Thoracic aorta (tissue), 2 donors: ENCODE measurements at places on chromosomes 3 and 15. TPM values are rescaled to one million over a fixed set of nuclear protein-coding genes. Genes with fewer than 3 reads are reported as not detected.

GRCh38 chr3:81829937-81830336 is 68.5 kb upstream of the GBE1 start:
- H3K27me3 ChIP-seq, result no peaks in the 10 kb centered on the region
- DNase-seq, result no peak
- H3K4me3 ChIP-seq, result no peak overlapping the region

- no peak overlapping the region for H3K4me3 ChIP-seq
- H3K27me3 ChIP-seq, result no peaks in the 10 kb centered on the region
- no peak overlapping the region for H3K27ac ChIP-seq
- peaks cover 53% of the 10 kb centered on the region for H3K4me1 ChIP-seq
- no peak for DNase-seq
These were observed 914 bp upstream of the PTH1R start for GRCh38 chr3:46876313-46877300.

- no peaks in the 10 kb centered on the region for H3K27me3 ChIP-seq
- H3K4me3 ChIP-seq, result no peak overlapping the region
- H3K27ac ChIP-seq, result no peak overlapping the region
- H3K4me1 ChIP-seq, result no peaks in the 10 kb centered on the region
- H3K36me3 ChIP-seq, result no peaks in the 10 kb centered on the region
These were observed 245.1 kb downstream of the ADAMTS17 start for GRCh38 chr15:100096700-100097099.

DNA sequence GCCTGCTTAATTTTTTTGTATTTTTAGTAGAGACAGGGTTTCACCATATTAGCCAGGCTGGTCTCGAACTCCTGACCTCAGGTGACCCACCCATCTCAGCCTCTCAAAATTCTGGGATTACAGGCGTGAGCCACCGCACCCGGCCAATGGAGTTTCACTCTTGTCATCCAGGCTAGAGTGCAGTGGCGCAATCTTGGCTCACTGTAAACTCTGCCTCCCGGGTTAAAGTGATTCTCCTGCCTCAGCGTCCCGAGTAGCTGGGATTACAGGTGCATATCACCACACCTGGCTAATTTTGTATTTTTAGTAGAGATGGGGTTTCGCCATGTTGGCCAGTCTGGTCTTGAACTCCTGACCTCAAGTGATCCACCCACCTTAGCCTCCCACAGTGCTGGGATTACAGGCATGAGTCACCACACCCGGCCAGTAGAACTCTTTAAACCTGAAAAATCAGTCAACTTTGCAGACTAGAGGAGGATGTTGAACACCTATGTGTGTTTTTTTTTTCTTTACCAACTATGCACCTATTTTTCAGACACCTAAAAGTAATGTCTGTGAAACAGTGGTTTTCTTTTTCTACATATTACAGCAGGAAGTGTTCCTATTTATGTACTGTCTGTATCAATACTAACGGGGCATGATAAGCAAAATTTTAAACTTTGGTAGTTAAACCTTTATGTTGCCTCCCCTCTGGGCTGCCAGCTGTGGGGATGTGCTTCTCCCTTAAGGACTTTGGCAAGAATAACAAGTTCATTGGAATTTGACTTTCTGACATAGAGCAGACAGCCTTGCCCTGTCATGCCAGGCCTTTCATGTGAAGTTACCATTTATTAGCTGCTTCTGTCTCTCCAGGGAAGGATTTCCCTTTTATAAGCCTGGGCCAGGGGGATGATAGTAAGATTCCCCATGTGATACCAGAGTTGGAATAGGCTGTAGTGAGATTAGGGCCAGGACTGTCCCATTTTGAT is 8.1 kb downstream of the ARIH2 start:
- H3K27ac ChIP-seq, result no peak overlapping the region
- peaks cover 21% of the 10 kb centered on the region for H3K36me3 ChIP-seq
- DNase-seq, result no peak

DNA sequence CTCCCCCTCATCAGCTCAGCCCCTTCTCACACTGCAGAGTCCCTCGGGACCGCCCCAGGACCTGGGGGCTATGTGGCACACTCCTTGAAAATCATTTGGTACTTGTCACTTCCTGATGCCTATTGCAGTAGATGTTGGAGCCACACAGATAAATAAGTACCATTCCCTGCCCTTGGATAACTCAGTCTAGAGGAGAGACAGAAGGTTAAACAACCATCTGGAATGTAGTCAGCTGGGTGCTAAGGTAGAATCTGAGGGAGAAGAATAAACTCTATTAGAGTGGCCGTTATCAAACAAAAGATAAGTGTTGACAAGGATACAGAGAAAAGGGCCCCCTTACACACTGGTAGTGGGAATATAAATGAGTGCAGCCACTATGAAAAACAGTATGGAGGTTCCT is 112.3 kb upstream of the NR2E3 start:
- H3K27me3 ChIP-seq, result no peaks in the 10 kb centered on the region
- H3K27ac ChIP-seq, result no peak overlapping the region
- DNase-seq, result no peak
- H3K4me1 ChIP-seq, result no peaks in the 10 kb centered on the region

GRCh38 chr3:115476472-115476871 is 146.8 kb upstream of the GAP43 start:
- DNase-seq, result no peak
- H3K4me1 ChIP-seq, result no peaks in the 10 kb centered on the region
- H3K27me3 ChIP-seq, result no peaks in the 10 kb centered on the region
- H3K27ac ChIP-seq, result no peak overlapping the region

- peak overlapping the region; percentile 88 for H3K4me3 ChIP-seq
- H3K27ac ChIP-seq, result no peak overlapping the region
- H3K27me3 ChIP-seq, result no peaks in the 10 kb centered on the region
- no peak for DNase-seq
- H3K36me3 ChIP-seq, result no peaks in the 10 kb centered on the region
These were observed 1.1 kb upstream of the CSK start for GRCh38 chr15:74780523-74781430.

DNA sequence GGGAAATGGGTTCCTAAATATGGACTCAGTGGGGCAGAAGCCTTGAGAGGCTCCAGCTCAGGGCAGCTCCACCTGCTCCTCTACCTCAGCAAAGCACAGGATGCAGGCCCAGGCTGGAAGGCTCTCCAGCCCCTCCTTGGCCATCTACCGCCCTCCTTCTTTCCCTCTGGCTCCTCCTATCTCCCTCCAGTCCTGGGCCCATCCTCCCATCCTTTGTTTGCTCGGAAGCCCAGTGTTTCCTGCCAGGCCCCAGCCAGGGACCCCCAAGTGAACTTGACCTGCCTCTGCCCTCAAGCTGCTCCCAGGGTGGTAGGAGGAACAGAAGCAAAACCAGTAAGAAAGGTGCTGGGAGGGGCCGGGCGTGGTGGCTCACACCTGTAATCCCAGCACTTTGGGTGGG is 20.1 kb downstream of the MAPKAPK3 start:
- H3K36me3 ChIP-seq, result no peaks in the 10 kb centered on the region
- H3K4me1 ChIP-seq, result peaks cover 20% of the 10 kb centered on the region
- H3K27ac ChIP-seq, result no peak overlapping the region
- no peaks in the 10 kb centered on the region for H3K27me3 ChIP-seq

RUBCN gene
- total RNA-seq, result 67.3 TPM

PIK3CB gene
- total RNA-seq, result 32.0 TPM

DNA sequence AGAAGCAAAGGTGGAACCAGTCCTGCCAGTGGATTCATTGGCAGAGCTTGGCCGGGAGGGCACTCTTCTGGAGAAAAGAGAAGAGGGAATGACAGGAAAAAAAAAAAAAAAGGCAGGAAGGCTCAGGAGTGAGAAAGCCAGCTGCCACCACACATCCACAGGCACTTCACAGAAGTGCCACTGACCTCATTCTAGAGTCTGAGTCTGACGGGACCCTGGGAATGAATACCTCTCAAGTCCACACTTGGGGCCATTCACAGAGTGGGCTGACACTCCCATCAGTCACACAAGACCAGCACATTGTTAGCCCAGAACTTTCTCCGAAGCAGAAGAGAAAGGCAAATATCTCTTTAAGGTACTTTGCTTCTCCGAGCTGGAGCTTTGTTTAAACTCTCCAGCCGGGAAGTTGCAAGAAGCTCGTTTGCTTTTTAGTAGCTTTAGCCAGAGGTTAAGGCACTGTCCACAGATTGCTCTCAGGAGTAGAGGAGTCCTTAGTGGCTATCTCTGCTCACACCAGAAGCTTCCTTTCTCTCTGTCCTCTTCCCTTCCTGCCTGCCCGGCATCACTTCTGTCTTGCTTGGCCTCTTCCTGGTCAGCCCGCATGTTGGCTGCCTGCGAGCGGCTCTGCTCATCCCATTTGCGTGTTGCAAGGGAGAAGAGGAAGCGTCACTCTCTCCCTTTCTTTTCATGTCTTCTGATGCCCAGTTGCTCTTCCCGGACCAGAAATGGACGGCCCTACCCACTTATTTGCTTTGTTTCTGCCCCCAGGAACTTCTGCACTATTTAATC is 53.8 kb downstream of the CMTM6 start:
- H3K27me3 ChIP-seq, result no peaks in the 10 kb centered on the region
- H3K36me3 ChIP-seq, result no peaks in the 10 kb centered on the region
- H3K4me1 ChIP-seq, result no peaks in the 10 kb centered on the region
- no peak overlapping the region for H3K4me3 ChIP-seq
- no peak for DNase-seq

- H3K36me3 ChIP-seq, result no peaks in the 10 kb centered on the region
- no peaks in the 10 kb centered on the region for H3K27me3 ChIP-seq
- DNase-seq, result no peak
- H3K4me3 ChIP-seq, result no peak overlapping the region
- H3K27ac ChIP-seq, result no peak overlapping the region
These were observed 86.1 kb upstream of the SERPINI2 start for GRCh38 chr3:167559924-167560323.

- no peak for DNase-seq
- H3K4me1 ChIP-seq, result peaks cover 21% of the 10 kb centered on the region
- H3K27ac ChIP-seq, result no peak overlapping the region
These were observed 7.4 kb downstream of the ZXDC start for GRCh38 chr3:126468028-126468891.

DNA sequence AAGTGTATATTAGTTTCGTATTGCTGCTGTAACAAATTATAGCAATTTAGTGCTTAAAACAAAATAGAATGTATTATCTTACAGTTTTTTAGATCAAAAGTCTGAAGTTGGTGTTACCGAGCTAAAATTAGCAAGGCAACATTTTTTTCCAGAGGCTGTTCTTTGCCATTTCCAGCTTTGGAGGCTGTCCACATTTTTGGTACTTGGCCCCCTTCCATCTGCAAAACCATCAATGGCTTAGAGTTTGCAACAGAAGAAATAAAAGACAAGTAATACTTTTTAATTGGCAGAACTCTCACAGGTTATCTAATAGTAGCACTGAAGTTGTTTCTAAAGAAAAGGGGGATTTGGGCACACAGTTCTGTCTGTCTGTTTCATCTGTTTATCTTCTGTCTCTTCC is 1248.5 kb downstream of the ROBO1 start:
- H3K27ac ChIP-seq, result no peak overlapping the region
- H3K4me3 ChIP-seq, result no peak overlapping the region
- peaks cover 5% of the 10 kb centered on the region for H3K4me1 ChIP-seq
